ENCODE measurements at places on chromosomes 16 and 17. TPM values are rescaled to one million over a fixed set of nuclear protein-coding genes. Genes with fewer than 3 reads are reported as not detected.

Gene SP2
- total RNA-seq: 2.2 TPM

DNA sequence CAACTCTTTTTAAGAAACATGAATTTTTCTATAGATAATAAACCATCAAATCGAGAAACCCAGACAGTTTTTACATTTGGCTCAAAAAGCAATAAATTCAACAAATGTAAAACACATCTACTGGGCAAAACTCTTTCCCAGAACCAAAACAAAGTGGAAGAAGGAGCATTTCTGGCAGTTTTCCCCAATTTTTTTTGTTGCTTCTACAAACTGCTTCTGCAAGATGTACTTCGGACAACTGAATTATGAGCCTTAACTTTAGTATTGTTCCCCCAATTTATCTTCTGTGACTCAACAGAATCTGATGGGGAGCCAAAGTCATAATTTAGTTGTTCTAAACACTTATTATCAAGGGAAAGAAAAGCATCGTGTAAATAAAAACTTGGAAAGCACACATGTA lies 1047.2 kb downstream of the CDH11 start:
- DNase-seq: no peak

Gene EFCAB5
- under 0.01 TPM for total RNA-seq

Gene C16orf46
- 0.86 TPM for total RNA-seq

GRCh38 chr16:88455610-88456355 lies 2.7 kb downstream of the ZFPM1 start:
- DNase-seq: peak; percentile 59

DNA sequence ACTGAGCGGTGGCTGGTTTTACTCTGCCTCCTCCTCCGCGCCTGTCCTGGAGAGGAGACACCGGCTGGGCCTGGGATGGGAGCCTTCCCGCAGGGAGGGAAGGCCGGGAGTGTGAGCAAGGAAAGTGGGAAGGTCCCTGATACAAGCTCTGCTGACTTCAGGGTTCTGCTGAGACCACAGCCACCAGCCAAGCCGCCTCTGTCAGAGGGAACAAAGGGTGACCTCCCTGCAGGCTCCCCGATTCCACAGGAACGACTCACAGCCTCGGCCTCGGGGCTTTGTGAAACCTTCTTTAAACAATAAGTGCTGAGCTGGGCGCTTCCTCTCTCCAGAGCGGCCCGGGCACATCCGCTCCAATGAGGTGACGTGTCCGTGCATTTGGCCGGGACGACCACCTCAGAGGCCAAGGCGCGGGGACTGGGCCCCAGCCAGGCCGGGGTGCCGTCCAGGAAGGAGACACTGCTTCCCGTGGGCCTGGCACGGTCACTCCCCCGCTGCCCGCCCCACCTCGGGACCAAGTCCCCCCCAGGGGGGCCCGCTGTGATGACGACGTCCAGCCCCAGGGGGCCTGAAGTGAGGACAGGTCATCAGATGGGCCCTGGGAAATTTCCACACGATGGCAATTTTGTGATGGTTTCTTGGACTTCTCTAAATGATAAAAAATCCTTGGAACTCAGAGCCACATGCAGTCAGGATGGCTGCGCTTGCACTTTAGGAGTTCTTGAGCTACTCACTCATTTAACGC lies 11.8 kb upstream of the CIBAR2 start:
- peak; percentile 67 for DNase-seq

- DNase-seq: no peak
Measured at GRCh38 chr16:59905606-59906005, 1171.5 kb upstream of the GOT2 start.

GRCh38 chr17:78476973-78477372 lies 98.5 kb downstream of the PGS1 start:
- DNase-seq: no peak

DNA sequence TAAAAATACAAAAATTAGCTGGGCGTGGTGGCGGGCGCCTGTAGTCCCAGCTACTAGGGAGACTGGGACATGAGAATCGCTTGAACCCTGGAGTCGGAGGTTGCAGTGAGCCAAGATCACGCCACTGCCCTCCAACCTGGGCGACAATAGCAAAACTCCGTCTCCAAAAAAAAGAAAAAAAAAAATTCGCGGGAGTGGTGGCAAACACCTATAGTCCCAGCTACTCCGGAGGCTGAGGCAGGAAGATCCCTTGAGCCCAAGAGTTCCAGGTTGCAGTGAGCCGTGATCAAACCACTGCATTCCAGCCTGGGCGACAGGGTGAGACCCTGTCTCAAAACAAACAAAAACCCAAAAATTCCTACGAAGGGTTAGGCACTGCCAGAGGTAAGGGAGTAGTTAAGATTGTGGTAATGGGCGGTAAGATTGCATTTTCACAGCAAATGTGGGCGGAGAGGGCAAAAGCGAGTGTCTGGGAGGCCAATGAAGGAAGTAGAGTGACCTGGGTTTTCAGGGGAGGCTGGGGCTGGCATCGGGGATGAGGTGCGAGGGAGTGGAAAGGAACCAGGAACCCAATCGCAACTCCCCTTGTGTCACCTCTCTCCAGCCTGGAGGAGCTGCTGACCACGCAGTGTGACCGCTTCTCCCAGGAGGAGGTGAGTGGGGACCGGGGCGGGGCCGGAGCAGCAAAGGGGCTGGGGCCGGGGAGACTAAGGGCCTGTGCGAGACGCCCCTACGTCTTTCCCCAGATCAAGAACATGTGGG lies 2.6 kb downstream of the MYL11 start:
- DNase-seq: no peak

Gene ZNF785
- 13.0 TPM for total RNA-seq

DNA sequence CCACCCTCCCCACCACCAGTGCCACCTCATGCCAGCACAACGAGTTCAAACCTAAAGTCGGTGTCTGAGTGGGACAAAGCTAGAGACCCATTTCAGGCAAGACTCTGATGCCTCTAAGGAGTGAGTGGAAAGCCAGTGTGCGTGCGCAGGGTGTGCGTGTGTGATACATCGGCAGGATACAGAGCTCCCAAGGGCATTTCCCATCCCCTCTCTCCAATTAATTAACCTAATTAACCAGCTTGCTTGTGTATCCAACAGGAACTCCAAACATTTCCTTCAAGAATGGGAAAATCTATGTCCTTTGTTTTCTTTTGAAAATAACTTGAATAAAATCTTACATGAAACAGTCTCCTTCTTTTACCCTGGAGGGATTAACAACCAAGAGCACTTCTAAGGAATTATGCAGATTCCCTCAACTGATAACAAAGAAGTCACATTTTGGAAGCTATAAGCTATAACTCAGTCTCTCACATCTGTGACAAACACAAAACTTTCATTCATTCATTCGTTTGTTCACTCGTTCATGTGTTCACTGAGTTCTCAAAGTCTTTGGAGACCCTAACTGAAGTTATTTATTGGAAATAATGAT lies 9.9 kb downstream of the ATPAF2 start:
- DNase-seq: no peak

Gene STX8
- total RNA-seq: 91.1 TPM

GRCh38 chr17:78478757-78479297 lies 98.4 kb downstream of the DNAH17 start:
- no peak for DNase-seq

Gene ABCC11
- total RNA-seq: under 0.01 TPM

Gene G6PC3
- 27.6 TPM for total RNA-seq

- no peak for DNase-seq
Measured at GRCh38 chr16:35747658-35748455, 2288.4 kb downstream of the TP53TG3F start.

DNA sequence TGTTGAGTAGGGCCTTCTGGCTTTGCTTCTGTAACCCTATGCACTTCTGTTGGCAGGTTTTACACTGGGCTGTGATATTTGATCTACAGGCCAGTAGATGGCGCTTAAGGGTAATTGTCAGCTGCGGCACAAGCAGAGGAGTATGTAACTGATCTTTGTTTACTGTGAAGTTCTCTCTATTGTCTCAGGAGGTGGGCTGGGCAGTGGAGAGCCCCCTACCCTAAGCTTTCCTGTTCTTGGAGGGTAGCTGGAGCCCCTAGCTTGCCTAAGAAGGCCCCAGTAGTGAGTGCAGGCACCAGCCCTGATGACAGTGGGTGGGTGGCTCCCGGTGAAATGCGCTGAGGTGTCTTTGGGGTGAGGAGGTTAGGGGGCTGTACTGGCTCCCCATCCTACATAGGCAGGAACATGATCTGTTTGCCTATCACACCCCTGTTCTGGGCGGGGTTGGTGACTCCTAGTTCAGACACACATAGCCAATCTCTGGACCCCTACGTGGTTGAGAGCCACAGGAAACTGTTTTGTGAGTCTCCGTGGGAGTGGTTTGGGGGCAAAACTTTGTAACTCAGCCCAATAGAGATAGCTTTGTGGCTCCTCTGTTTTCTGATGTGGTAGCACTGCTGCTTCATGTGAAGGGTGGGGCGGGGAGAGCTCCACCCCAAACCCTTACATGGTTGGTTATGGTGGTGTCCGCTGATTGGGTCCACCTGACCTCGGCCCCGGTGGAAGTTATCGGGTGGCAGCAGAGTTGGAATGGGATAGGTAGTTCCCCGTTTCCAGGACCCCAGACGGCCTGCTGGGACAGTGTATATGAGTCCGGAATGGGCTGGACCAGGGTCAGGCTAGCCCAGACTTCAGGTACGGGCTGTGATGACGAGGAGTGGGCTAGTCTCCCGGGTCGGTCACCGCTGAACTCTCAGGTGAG lies 60.4 kb downstream of the SLFN11 start:
- peak; percentile 79 for DNase-seq

- no peak for DNase-seq
Measured at GRCh38 chr17:8080208-8080798, 7.2 kb downstream of the ALOX12B start.

DNA sequence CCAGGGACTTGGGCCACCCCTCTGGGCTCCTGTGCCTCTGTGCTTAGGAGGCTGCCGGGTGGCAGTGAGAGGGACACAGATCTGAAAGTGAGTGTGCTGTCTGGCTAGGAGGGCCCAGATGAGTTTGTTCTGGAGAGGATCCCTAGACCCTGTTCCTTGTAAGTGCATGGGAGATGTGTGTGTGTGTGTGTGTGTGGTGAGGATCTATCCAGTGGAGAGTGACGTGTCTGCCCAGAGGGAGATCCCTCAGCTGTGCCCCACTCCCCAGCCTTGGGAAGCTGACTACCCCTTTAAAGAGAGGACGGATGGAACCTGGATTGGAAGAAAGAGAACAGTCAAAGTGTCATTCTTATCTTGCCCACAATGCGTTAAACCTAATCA lies 25.5 kb upstream of the CDC42EP4 start:
- no peak for DNase-seq

Gene TEN1
- total RNA-seq: 16.8 TPM

GRCh38 chr17:78828470-78829185 lies 12.0 kb downstream of the USP36 start:
- DNase-seq: peak; percentile 62

DNA sequence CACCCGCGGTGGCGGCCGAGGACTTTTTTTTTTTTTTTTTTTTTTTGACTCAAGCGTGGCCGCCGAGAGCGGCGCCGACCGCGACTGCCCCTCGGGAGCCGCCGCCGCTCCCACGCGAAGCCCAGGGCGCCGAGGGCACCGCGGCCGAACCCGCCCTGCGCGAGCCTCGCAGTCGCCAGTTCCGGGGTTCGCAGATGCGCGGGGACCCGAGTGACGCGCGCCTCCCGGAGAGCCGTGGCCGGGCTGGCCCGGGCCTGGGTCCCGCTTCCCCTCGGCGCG lies 1.1 kb downstream of the METRNL start:
- DNase-seq: no peak

GRCh38 chr17:17253406-17253805 lies 16.4 kb upstream of the FLCN start:
- DNase-seq: no peak

Gene CACNG3
- total RNA-seq: not detected

DNA sequence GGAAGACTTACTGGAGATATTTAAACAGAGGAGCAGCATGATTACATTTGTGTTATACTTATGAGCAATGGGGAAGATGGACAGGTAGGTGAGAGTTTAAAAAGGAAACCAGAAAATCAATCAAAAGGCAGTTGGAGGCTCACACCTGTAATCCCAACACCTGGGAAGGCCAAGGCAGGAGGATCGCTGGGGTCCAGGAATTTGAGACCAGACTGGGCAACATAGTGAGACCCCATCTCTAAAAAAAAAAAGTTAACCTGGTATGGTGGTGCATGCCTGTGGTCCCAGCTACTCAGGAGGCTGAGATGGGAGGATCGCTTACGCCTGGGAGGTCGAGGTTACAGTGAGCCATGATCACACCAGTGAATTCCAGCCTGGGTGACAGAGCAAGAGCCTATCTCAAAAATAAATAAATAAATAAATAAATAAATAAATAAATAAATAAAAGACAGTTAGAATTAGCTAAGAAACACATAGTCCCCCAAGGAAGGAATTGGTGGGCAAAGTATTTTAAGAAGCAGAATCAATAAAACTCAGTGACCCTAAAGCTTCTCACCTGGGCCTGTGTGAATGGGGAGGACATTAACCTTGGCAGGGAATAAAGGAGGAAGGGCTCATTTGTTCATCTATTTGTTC lies 32.3 kb upstream of the TOB1 start:
- DNase-seq: no peak

Gene SCNN1G
- not detected for total RNA-seq

DNA sequence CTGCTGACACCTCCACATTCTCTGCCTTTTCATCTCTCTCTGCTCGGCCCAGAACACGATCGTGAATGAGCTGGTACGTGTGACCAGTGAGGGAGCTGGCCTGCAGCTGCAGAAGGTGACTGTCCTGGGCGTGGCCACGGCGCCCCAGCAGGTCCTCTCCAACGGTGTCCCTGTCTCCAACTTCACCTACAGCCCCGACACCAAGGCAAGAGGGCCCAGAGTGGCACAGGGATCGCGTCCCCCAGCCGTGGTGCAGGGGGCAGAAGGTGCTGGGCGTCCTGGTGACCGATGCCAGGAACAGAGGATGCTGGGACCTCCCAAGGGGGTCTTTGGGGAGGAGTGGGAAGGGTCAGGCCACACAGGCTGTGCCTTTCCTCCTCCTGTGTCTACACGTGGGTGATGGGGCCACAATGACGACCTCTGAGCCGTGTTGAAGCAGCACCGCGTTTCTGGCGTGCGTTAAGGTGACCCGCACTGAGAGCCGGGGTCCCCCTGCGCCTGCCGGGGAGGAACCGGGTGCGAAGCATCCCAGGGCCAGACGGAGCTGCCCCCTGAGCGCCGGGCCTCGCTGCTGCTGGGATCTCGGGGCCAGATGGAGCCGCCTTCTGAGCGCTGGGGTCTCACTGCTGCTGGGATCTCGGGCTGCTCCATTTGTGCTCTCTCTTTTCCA lies 17.4 kb downstream of the GAA start:
- DNase-seq: no peak

GRCh38 chr17:47942096-47942510 lies 732 bp downstream of the PNPO start:
- no peak for DNase-seq

DNA sequence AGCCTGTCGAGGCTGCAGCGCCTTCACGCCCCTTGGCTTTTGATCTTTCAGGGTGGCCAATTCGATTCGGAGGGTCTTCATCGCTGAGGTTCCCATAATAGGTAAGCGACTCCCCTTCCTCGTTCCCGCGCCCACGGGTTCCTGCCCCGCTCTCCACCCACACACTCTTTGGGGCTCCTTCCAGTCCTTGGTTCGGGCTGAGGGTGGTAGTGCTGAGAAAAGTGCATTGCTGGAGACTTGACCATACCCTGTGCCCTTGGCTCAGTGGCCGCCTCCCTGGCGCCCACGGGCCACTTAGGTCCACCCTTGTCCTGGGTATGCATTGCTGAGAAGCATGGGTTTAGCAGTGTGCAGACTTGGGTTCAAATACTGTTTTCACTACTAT lies 491 bp downstream of the POLR2C start:
- no peak for DNase-seq

Gene CD79B
- total RNA-seq: not detected
